Activated CD8-positive, alpha-beta memory T cell treated with anti-CD3 and anti-CD28 coated beads for 48 hours (primary cell): ENCODE measurements at places on chromosomes 3 and 15.

- DNase-seq = no peak
These were observed 489.8 kb upstream of the PROK2 start for GRCh38 chr3:72274493-72275330.

- DNase-seq = no peak
These were observed 4.2 kb downstream of the SLC4A7 start for GRCh38 chr3:27479806-27480543.

DNA sequence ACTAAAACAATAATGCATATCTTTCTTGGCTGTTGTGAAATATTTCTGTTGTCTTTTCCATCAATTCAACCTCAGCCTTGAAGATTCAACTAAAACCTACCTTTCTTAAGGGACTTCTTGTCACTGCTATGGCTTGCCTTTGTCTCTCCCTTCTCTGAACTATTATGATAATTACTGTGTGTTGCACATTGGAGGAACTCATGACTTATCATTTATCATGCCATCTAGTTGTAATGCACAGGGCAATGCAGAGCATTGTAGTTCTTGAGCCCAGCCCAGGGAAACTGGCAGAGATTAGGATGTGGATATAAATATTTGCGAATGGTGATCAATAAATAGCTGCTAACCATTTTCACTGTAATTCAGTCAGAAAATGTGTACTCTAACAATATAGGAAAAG lies 427.1 kb upstream of the FRG2C start:
- DNase-seq = no peak

DNA sequence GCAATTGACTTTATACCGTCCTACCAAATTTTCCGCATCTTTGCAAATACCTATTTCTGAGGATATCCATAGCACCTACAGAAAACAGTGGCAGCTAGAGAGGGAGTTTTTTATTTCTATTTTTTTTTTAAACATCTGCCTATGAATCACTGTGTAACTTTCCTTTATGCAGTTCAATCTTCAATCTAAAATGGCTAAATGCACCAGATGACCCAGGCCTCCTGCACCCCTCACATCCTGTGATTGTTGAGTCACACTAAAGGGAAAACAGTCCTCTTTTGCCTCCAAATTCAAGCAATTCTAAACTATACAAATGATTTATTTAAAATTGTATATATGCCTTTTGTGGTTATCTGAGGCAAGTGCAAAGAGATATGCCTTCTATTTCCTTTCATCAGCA lies 20.1 kb upstream of the BCL6 start:
- DNase-seq = no peak

- no peak for DNase-seq
These were observed 128.4 kb upstream of the GMNC start for GRCh38 chr3:190990898-190991297.

DNA sequence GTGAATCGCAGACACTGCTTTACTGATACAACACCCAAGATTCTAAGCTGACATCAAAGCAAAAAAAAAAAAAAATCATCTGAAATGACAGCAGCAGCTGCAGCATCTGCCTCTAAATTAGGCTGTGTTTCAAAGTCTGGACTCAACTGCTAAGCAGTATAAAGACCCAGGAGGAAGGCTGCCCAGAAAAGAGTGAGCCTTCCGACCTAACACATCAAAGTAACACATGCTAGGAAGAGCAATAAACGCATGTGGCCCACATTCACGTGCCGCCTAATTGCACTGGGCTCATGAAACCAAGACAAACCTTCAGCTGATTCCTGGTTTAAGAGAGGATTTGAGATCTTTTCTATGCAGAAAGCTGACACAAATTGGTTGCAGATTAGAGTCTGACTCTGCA lies 317.1 kb downstream of the ZIC4 start:
- DNase-seq = no peak

DNA sequence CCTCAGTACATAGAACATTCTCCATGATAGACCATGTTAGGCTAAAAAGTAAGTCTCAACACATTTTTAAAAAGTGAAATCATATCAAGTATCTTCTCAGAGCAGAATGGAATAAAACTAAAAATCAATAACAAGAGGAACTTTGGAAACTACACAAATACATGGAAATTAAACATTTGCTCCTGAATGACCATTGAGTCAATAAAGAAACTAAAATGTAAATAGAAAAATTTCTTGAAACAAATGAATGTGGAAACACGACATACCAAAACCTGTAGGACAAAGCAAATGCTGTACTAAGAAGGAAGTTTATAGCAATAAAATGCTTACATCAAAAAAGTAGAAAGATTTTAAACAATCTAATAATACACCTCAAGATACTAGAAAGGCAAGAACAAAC lies 33.6 kb downstream of the NEK10 start:
- no peak for DNase-seq

DNA sequence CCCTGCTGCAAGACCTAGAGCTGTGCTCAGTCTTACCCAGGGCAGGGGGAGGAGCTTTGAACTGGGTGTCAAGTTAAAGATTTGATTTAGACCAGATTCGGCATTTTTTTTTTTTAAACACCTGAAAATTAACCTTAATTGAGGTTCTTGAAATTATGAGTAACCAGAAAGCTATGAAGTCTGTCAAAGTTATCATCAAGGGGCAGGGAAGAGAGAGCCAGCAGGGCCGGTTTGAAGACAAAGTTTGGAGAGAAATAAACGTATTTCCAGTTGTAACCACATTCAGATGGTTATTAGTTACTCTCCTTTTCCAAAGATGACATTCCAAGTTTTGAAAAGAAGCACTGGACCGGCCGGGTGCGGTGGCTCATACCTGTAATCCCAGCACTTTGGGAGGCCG lies 12.0 kb downstream of the TMEM266 start:
- no peak for DNase-seq

DNA sequence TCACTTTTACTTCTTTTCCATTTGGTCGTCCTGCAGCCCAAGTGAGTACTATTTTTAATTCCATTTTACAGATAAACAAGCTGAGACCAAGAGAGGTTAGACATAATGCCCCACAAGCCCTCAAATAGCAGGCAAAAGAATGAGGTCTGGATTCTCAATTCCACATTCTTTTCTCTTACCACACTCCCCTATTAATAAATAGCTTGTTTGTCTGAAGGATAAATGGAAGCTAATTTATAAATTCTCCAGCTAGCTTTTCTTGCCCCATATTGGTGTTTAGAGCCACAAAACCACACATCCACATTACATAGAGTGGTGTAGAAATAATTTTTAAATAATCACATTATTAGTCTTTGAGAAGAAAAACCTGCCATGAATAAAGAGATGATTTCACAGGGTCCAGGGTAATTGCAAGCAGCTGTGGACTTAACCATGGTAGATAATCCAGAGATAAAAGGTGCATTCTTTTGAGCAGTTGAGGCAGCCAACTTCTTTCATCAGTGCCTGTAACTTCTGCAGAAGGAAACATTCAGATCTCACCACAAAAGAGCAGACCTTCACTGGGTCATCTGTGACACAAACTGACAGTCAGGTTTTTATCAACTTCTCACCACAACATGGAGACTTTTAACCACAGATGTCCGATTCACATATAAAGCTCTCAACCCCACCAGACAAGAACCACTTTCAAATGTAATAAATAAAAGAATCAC lies 313.4 kb upstream of the STT3B start:
- DNase-seq = no peak

DNA sequence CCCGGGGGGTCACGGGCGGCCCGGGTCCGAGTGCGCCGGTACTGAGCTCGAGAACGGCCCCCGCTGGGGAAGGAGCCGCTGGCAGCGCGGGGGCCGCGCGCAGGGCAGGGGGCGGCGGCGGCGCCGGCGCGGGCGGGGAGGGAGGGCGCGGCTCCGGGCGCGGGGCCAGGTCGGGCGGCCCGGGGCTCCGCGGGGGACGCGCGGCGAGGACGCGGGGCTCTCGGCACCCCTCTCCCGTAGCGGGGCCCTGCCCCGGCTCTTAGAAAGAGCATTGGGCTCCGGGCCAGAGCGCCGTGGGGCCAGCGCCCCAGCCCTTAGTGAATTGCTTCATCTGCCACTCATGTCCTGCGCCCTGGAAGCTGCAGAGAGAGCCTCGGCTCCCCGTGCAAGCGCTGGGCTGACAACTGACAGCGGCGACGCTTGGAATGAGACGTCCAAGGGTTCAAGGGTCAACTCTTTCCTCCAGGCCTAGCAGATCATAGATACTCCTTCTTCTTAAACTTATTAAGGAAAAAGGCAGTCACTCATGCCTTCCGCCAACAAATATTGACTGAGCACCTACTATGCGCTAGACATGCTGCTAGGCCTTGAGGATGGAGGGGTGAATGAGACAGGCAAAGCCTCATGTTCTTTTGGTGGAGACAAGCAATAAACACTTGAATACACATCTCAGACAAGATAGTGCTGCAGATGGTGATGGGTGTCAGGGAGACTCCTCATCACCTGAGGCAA lies 140.8 kb downstream of the SMAD6 start:
- DNase-seq = no peak

DNA sequence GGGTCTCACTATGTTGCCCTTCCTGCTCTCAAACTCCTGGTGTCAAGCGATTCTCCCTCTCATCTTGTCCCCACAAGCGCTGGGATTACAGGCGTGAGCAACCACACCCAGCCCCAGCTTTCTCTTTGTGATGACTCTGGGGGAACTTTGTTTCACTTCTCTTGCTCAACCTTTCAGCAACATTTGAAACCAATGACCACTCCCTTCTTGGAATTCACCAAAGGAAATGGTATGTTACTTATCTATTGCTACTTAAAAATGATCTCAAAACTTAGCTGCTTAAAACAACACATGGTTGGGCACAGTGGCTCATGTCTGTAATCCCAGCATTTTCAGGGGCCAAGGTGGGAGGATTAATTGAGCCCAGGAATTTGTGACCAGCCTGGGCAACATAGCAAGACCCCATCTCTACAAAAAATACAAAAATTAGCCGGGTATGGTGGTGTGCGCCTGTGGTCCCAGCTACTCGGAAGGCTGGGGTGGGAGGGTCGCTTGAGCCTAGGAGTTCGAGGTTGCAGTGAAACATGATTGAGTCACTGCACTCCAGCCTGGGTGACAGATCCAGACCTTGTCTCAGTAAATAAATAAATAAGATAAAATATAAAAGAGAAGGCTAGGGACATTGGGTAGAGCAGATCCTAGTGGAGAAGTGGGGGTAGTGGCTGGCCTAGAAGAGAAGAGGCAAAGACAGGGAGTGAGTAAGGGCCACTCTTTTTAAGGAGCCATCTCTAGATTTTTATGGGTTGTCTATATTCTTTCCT lies 10.3 kb upstream of the COPG1 start:
- DNase-seq = peak; percentile 23

- no peak for DNase-seq
These were observed 10.6 kb downstream of the ZNF710 start for GRCh38 chr15:90011705-90012104.

DNA sequence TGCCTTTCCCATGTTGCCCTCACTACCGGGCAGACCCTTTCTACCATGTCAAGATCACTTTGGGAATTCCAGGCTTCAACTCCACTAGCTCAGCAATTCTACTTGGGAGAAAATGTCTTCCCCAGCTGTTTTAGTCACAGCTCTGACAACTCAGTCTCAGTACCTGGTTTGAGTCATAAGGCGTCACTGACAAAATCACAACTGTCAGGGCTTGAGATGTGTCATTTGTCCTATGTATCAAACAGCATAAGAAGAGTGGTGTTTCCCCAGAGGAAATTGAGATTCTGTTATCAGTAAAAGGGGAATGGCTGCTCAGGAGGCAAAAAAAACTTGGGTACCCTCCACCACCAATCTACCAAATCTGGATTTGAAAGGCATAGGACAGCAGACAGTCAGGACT lies 594.9 kb upstream of the SUCLG2 start:
- no peak for DNase-seq

DNA sequence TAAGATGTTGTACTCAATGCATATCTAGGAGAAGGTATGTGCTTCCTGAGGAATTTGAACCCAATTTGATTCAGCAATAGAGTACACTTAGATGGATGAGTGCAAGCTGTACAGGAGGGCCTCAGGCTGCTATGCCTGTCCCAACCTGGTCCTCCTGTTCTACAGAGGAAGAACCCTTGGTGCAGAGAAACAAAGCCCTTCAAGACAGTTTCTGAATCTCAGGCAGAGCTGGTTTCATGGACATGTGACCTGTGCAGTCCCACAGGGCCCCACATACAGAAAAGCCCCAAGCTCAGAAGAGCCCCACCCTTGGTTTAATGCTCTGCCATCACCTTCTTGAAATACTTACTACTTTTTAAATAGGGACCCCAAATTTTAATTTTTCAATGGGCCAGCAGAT lies 15.3 kb downstream of the FOXP1 start:
- no peak for DNase-seq

DNA sequence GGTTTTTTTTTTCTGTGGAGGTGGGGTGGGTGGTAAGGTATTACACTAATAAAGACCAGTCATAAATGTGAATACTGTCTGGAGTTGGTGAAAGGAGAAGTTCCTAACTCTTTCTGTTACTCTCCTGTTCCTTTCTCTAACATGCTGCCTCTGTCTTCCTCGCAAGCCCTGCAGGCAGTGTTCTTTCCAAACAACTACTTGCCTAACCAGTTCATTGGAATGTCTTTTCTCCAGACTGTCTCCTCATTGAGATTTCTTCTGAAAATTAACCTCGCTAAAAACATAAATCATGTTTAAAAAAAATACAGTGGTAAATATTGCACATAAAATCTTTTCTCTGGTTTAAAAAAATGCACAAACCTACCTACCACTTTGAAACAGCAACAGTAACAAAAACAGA lies 135.2 kb downstream of the TP63 start:
- no peak for DNase-seq

GRCh38 chr3:39972508-39972907 lies 163.1 kb downstream of the MYRIP start:
- DNase-seq = no peak

GRCh38 chr3:145032791-145033190 lies 1061.2 kb downstream of the DIPK2A start:
- DNase-seq = no peak
